ENCODE measurements at places on chromosomes 6 and 20. TPM values are rescaled to one million over a fixed set of nuclear protein-coding genes. Genes with fewer than 3 reads are reported as not detected.

DEFB124 gene
- total RNA-seq = 0.62 TPM

FOXF2 gene
- total RNA-seq = 0.22 TPM

SNX21 gene
- 29.5 TPM for total RNA-seq

PROCR gene
- 51.9 TPM for total RNA-seq

TNFAIP3 gene
- 6.6 TPM for total RNA-seq

CALHM4 gene
- not detected for total RNA-seq

LIN28B gene
- total RNA-seq = 0.04 TPM

TFAP2C gene
- 0.09 TPM for total RNA-seq

CENPW gene
- total RNA-seq = 10.0 TPM

C6orf132 gene
- total RNA-seq = 0.53 TPM

PRRT1 gene
- total RNA-seq = 0.18 TPM

ECHDC1 gene
- total RNA-seq = 51.2 TPM

GRCh38 chr6:11732036-11732631, 46.5 kb downstream of the ADTRP start:
- H3K36me3 ChIP-seq = no peaks in the 10 kb centered on the region
- no peaks in the 10 kb centered on the region for H3K27me3 ChIP-seq

DNA sequence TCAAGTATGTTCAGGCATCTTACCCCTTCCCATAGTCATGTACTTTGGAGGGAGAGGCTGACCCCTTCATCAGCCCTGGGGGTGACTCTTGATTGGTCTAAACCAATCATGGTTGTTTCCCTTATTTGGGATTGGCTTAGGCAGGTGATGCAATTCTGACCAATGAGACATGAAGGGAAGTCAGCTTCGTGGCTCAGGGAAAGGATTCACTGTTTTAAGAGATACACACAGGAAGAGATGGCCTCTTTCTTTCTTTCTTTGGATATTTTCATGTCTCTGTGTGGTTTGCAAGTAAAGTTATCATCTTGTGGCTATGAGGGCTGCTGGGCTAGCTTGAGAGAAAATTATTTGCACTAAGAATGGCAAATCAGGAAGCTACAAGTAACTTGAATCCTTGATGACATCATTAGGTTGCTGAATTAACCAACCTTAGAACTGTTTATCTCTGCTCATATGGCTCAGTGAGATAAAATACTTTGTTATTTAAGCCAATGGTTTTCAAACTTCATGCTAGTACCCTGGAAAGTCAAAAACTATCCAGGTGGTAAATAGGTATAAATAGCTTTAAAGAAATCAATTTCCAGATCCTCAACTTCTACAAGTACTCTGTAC, 144.2 kb upstream of the CENPW start:
- H3K36me3 ChIP-seq = no peaks in the 10 kb centered on the region
- H3K4me1 ChIP-seq = no peaks in the 10 kb centered on the region
- no peak overlapping the region for H3K27ac ChIP-seq
- no peaks in the 10 kb centered on the region for H3K27me3 ChIP-seq

- H3K27ac ChIP-seq = no peak overlapping the region
- no peak for DNase-seq
- H3K36me3 ChIP-seq = no peaks in the 10 kb centered on the region
- no peak overlapping the region for H3K4me3 ChIP-seq
Measured at GRCh38 chr6:41630946-41631345, 7.3 kb upstream of the MDFI start.

GRCh38 chr6:164749221-164750064, 560.0 kb downstream of the C6orf118 start:
- peak; percentile 87 for DNase-seq
- no peak overlapping the region for H3K27ac ChIP-seq
- no peaks in the 10 kb centered on the region for H3K36me3 ChIP-seq
- peaks cover 4% of the 10 kb centered on the region for H3K4me1 ChIP-seq
- H3K27me3 ChIP-seq = no peaks in the 10 kb centered on the region
- no peak overlapping the region for H3K4me3 ChIP-seq

GRCh38 chr20:17651129-17651759, 30.8 kb downstream of the RRBP1 start:
- no peak overlapping the region for H3K27ac ChIP-seq
- H3K27me3 ChIP-seq = no peaks in the 10 kb centered on the region
- DNase-seq = no peak
- H3K36me3 ChIP-seq = peaks cover 39% of the 10 kb centered on the region
- H3K4me1 ChIP-seq = peaks cover 58% of the 10 kb centered on the region

GRCh38 chr20:35561671-35562070, 19.8 kb downstream of the ERGIC3 start:
- H3K4me3 ChIP-seq = no peak overlapping the region
- DNase-seq = no peak
- no peaks in the 10 kb centered on the region for H3K27me3 ChIP-seq
- peaks cover 27% of the 10 kb centered on the region for H3K36me3 ChIP-seq
- no peak overlapping the region for H3K27ac ChIP-seq
- H3K4me1 ChIP-seq = no peaks in the 10 kb centered on the region

- H3K36me3 ChIP-seq = no peaks in the 10 kb centered on the region
- H3K27ac ChIP-seq = no peak overlapping the region
- H3K27me3 ChIP-seq = no peaks in the 10 kb centered on the region
- peaks cover 2% of the 10 kb centered on the region for H3K4me1 ChIP-seq
- no peak overlapping the region for H3K4me3 ChIP-seq
Measured at GRCh38 chr20:6626805-6627204, 140.7 kb upstream of the BMP2 start.

- H3K36me3 ChIP-seq = no peaks in the 10 kb centered on the region
- no peaks in the 10 kb centered on the region for H3K27me3 ChIP-seq
- H3K4me1 ChIP-seq = peaks cover 5% of the 10 kb centered on the region
- H3K27ac ChIP-seq = peak overlapping the region; percentile 81
Measured at GRCh38 chr20:13009682-13010406, 1.1 kb downstream of the SPTLC3 start.

DNA sequence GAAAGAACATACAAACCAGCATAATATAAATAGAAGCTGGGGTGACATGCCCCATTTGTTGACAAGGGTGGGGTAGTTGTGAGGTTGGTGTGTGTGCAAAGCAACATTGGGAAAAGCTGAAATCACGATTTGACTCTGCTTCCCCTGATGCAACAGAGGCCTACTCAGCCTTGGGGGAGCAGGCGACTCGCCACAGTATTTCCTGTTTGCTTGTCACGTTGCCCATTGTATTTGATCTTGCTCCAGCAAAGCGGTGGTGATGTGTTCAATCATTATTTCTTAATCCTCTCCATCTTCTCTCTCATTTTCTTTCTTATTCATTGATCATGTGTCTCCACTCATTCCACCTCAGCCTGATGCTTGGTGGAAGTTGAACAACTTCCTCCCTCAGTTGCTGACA, 165.8 kb upstream of the CITED2 start:
- peaks cover 6% of the 10 kb centered on the region for H3K4me1 ChIP-seq
- peak overlapping the region; percentile 13 for H3K27ac ChIP-seq
- no peak overlapping the region for H3K4me3 ChIP-seq
- DNase-seq = no peak
- H3K27me3 ChIP-seq = no peaks in the 10 kb centered on the region

GRCh38 chr6:20893412-20893811, 359.2 kb downstream of the CDKAL1 start:
- H3K4me3 ChIP-seq = no peak overlapping the region
- no peaks in the 10 kb centered on the region for H3K4me1 ChIP-seq
- no peaks in the 10 kb centered on the region for H3K36me3 ChIP-seq
- no peak overlapping the region for H3K27ac ChIP-seq

GRCh38 chr6:143194095-143194589, 133.5 kb downstream of the AIG1 start:
- H3K27me3 ChIP-seq = no peaks in the 10 kb centered on the region
- peaks cover 5% of the 10 kb centered on the region for H3K4me1 ChIP-seq
- H3K27ac ChIP-seq = no peak overlapping the region
- DNase-seq = no peak
- H3K4me3 ChIP-seq = no peak overlapping the region

GRCh38 chr6:83600459-83600858, 88.1 kb downstream of the PRSS35 start:
- no peaks in the 10 kb centered on the region for H3K4me1 ChIP-seq
- DNase-seq = peak; percentile 85
- H3K27ac ChIP-seq = no peak overlapping the region
- H3K27me3 ChIP-seq = no peaks in the 10 kb centered on the region
- no peak overlapping the region for H3K4me3 ChIP-seq

DNA sequence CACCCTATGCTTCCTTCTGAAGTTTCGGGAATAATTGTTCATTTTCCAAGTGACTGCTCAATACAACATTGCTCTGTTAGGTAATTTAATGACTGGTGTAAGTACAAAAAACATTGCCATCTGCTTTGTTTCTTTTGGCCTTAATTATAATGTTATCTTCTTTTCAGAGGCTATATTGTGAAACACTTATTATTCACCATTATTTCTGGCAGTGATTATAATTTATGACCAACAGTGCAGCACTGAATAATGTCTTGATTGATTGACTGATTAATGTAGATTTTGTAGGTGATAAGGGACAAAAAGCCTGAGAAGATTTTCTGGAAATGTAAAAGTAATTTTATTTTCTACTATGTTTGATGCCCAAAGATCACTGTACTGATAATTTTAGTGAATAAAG, 377.7 kb downstream of the PLCB1 start:
- no peaks in the 10 kb centered on the region for H3K36me3 ChIP-seq
- no peak overlapping the region for H3K4me3 ChIP-seq
- no peaks in the 10 kb centered on the region for H3K4me1 ChIP-seq
- H3K27ac ChIP-seq = no peak overlapping the region
- no peak for DNase-seq

DNA sequence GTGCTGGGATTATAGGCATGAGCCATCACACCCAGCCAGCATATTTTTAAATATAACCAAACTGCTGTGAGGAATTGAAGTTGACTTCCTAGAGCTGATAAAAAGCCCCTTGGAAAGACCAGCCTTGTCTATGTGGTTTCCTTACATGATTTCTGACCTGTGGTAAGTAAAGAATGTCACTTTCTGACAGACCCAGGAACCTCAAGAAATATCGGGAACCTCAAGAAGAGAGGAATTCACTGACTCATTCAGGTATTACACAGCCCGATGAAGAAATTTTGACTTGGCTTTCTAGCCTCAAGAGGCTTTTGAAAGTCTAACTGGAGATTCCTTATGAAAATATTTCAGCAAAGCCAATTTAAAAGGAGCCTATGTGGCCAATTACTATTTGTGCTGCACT, 71.8 kb downstream of the FOXF2 start:
- no peak overlapping the region for H3K27ac ChIP-seq
- no peak overlapping the region for H3K4me3 ChIP-seq
- no peaks in the 10 kb centered on the region for H3K4me1 ChIP-seq
- H3K27me3 ChIP-seq = no peaks in the 10 kb centered on the region
- H3K36me3 ChIP-seq = no peaks in the 10 kb centered on the region

- no peaks in the 10 kb centered on the region for H3K36me3 ChIP-seq
- H3K4me1 ChIP-seq = no peaks in the 10 kb centered on the region
- H3K4me3 ChIP-seq = no peak overlapping the region
- peak; percentile 54 for DNase-seq
Measured at GRCh38 chr20:9214685-9215084, 145.8 kb downstream of the PLCB4 start.

GRCh38 chr6:135179372-135179771, 1.7 kb upstream of the MYB start:
- peaks cover 35% of the 10 kb centered on the region for H3K27me3 ChIP-seq
- no peak overlapping the region for H3K4me3 ChIP-seq
- no peak overlapping the region for H3K27ac ChIP-seq
- H3K4me1 ChIP-seq = peaks cover 22% of the 10 kb centered on the region
- DNase-seq = no peak

- no peaks in the 10 kb centered on the region for H3K4me1 ChIP-seq
- H3K4me3 ChIP-seq = no peak overlapping the region
- no peak overlapping the region for H3K27ac ChIP-seq
- H3K36me3 ChIP-seq = no peaks in the 10 kb centered on the region
- DNase-seq = no peak
Measured at GRCh38 chr6:10852361-10852960, 14.1 kb upstream of the MAK start.

- H3K27ac ChIP-seq = no peak overlapping the region
- H3K4me1 ChIP-seq = peaks cover 2% of the 10 kb centered on the region
- no peaks in the 10 kb centered on the region for H3K27me3 ChIP-seq
- H3K4me3 ChIP-seq = no peak overlapping the region
- no peaks in the 10 kb centered on the region for H3K36me3 ChIP-seq
Measured at GRCh38 chr6:139829576-139829975, 455.1 kb upstream of the CITED2 start.

DNA sequence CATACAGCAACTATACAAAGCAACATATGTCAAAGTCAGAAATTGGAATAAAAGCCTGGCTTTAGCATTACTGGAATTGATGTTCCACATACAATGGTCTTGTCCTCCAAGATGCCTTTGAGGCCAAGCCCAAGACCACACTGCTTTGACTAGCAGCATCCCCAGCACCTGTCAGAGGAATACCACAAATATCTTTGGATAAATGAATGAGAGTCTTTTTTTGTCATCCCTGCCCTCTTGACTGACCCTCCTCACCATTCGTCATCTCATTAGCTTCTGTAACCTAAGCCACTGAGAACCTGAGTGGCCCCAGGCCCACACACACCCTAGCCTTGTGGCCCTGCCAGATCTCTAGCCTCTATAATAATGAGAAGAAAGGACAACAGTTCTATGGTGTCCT, 48.5 kb downstream of the TNFRSF21 start:
- H3K27me3 ChIP-seq = no peaks in the 10 kb centered on the region
- no peak overlapping the region for H3K4me3 ChIP-seq
- no peaks in the 10 kb centered on the region for H3K36me3 ChIP-seq
- H3K27ac ChIP-seq = no peak overlapping the region
- no peak for DNase-seq
- H3K4me1 ChIP-seq = peaks cover 6% of the 10 kb centered on the region

DNA sequence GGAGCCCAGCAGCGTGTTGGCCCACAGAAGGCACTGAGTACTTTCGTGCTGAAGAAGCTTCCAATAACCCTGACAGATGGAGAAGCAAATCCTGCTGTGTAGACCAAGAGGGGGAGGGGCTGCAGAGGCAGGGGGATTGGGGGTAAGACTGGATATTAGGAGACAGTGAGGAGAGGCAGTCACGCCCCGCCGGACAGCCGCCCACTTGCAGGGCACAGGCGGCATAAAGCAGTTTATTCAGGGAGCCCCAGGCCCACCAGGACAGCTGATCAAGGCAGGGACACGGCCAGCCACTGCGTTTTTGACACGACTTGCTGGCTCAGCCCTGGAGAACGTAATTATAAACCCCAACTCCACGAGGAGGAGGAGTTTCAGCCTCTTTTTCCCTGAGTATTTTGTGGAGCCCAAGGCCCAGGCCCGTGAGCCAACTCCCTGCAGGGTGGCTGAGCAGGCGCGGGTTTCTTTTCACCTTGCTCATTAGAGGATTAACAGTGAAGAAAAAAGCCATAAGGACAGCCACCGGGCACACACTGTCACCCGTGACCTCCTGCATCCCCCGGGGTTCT, 177.9 kb downstream of the TFAP2C start:
- DNase-seq = no peak
- H3K27ac ChIP-seq = no peak overlapping the region
- H3K4me3 ChIP-seq = no peak overlapping the region
- H3K36me3 ChIP-seq = no peaks in the 10 kb centered on the region
